ENCODE measurements at places on chromosomes 4 and X.

- DNase-seq: no peak
Measured at GRCh38 chr4:155615081-155615887, 51.4 kb upstream of the GUCY1A1 start.

DNA sequence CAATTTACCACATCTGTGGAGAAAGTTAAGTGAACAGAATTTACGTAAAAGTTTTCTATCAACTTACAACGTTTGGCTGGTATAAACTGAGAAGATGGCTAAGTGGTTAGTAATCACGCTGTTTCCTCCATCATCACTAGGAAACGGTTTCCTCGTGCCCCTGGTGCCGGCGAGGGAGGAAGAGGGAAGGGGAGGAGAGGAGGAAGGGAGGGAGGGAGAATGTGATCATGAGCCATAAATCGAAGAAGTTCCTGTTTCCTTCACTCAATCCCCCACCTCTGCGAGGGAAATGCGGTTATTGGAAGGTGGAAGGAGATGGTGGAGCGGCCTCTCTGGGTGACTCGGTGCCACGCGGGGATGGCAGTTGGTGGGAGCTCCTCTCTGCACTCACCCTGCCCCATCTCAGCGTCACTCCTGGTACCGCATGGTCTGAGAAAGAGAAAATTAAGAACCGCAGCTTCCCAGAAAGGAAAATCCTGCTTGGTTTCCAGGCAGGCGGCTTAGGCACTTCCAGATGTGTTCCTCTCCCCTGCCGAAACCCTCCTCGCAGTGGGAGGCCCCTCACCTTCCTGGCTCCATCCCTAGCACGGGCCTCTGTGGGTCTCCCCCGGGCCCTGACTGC is 216.8 kb downstream of the AFAP1 start:
- DNase-seq: no peak

GRCh38 chrX:100648458-100649417 is 4.7 kb downstream of the SRPX2 start:
- no peak for DNase-seq

GRCh38 chrX:68098431-68098830 is 334.9 kb downstream of the OPHN1 start:
- no peak for DNase-seq

GRCh38 chr4:3708103-3708510 is 58.1 kb upstream of the ADRA2C start:
- no peak for DNase-seq

GRCh38 chrX:19836337-19836736 is 51.1 kb downstream of the SH3KBP1 start:
- DNase-seq: no peak

- DNase-seq: no peak
Measured at GRCh38 chrX:129932821-129933321, 26.9 kb downstream of the UTP14A start.

- DNase-seq: no peak
Measured at GRCh38 chrX:30317308-30317707, 8.1 kb upstream of the NR0B1 start.

- DNase-seq: no peak
Measured at GRCh38 chr4:74159143-74159709, 1.3 kb downstream of the MTHFD2L start.

- peak; percentile 54 for DNase-seq
Measured at GRCh38 chrX:53317365-53318069, 36.1 kb upstream of the IQSEC2 start.

DNA sequence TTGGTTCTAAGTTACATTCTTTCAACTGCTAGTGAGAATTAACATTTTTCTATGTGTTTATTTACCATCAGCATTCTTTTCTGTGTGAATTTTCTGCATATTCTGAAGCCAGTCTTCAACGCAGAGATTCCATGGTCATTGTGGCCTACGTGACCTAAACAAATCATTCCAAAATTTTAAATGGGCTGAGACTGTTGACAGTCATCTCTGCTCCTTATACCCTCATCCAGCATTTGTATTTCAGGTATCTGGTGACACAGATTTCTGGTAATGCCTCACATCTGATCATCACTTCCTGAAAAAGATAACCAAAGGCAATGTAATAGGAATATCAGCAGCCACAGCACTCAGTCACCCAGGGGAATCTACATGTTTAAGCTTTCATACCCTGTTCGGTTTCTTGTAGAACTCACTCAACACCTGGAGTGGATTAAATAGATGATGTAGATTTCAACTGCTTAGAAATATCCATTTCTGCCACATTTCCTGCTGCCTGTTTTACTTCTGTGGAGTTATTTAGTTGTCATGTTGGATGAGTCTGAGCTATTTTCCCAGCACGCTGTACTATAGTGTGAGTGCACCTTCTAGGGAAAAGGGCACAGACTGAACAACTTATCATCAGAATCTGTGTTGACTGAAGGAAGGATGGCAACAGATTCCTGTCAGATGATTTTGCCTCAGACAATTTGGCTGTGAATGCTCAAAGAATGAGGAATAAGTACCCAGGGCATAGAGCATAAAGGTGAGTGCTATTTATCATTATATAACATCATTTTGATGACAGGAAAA is 73.0 kb upstream of the HPGD start:
- DNase-seq: no peak

GRCh38 chr4:78776729-78777575 is 802 bp downstream of the BMP2K start:
- DNase-seq: peak; percentile 35

DNA sequence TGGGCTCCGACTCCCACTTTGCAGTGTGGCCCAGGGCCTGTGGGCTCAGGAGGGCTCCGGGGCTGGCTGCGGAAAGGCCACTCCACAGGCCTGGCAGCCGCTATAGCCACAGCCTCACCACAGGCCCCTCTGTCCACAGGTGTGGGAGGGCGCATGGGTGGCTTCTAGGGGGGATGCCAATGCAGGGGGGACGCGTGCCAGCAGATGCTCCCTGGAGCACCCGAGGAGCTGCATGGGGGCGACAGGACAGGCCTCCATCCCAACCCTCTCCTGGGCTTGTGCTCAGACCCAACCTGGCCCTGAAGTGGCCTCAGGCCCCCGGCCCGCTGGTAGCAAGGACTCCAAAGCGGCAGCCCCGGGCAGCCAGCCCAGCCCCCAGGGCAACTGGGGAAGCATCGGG is 8.0 kb downstream of the BGN start:
- no peak for DNase-seq

- no peak for DNase-seq
Measured at GRCh38 chrX:50876551-50876950, 34.0 kb upstream of the BMP15 start.

- DNase-seq: no peak
Measured at GRCh38 chrX:39264023-39264422, 462.8 kb downstream of the MID1IP1 start.

- no peak for DNase-seq
Measured at GRCh38 chrX:20140420-20140819, 1.2 kb downstream of the EIF1AX start.

DNA sequence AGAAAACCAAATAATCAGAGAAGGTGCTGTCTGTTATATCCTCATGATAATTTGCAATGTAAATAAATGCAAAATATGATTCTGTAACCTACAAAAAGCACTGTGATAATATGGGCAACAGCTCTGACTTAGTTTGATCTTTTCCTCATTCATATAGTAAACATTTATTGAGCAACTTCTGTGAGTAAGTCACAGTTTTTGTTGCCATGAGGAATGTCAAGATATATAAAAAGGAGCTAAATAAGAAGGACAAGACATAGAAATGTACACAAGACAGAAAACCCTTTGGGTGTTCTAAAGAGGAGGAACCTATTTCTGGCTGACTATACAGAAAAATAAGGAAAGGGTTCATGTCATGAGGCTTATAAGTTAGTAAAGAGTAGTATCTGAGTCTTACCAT is 44.3 kb downstream of the ARSJ start:
- DNase-seq: no peak

- DNase-seq: no peak
Measured at GRCh38 chr4:125787707-125788106, 473.0 kb downstream of the FAT4 start.

DNA sequence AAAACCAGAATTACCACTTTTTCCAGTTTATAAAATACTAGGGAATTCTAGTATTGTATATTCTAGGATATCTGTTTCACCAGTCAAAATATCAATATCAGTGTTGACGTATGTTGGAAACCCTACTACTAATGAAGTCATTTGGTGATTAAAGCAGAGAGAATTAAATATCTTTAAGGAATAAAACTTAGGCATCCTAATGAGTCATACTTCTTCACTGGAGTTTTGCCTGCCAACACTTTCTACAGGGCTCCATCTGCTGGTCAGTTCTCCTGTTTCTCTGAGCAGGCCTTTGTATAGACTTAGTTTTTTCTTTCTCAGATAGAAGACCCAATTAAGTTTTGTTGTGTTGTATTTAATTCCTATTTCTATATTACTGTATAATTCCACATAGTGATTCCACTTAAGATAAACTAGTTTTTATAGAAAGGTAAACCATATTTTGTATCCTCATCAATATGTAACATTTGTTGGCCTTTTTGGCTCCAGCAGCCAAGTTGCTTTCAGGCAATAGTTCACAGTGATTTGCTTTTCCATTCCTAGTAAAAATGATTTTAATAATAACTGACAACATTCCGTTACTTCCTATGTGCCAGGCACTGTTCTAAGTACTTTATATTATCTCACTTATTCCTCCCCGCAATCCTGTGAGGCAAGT is 3.5 kb downstream of the AP1AR start:
- DNase-seq: peak; percentile 31
